Activated B cell treated with CpG ODN at 0.5 μM for 24 hours (primary cell): ENCODE measurements at places on chromosomes 7 and 10. TPM values are rescaled to one million over a fixed set of nuclear protein-coding genes. Genes with fewer than 3 reads are reported as not detected.

- peak; percentile 32 for DNase-seq
- no peak overlapping the region for H3K27ac ChIP-seq
- no peaks in the 10 kb centered on the region for H3K4me1 ChIP-seq
These were observed 113.4 kb downstream of the PTPN20 start for GRCh38 chr10:47024399-47025252.

- no peak overlapping the region for H3K27ac ChIP-seq
- H3K4me3 ChIP-seq: no peak overlapping the region
- no peaks in the 10 kb centered on the region for H3K27me3 ChIP-seq
- no peaks in the 10 kb centered on the region for H3K36me3 ChIP-seq
These were observed 62.9 kb downstream of the MGAM2 start for GRCh38 chr7:142174441-142174840.

GRCh38 chr7:27424231-27424630 lies 181.6 kb downstream of the EVX1 start:
- no peaks in the 10 kb centered on the region for H3K4me1 ChIP-seq
- H3K4me3 ChIP-seq: no peak overlapping the region
- no peak for DNase-seq
- no peaks in the 10 kb centered on the region for H3K36me3 ChIP-seq

- DNase-seq: no peak
- H3K36me3 ChIP-seq: no peaks in the 10 kb centered on the region
- no peak overlapping the region for H3K27ac ChIP-seq
- no peaks in the 10 kb centered on the region for H3K4me1 ChIP-seq
- H3K4me3 ChIP-seq: no peak overlapping the region
- H3K27me3 ChIP-seq: no peaks in the 10 kb centered on the region
These were observed 141.9 kb downstream of the DNAJB9 start for GRCh38 chr7:108711611-108712010.

DNA sequence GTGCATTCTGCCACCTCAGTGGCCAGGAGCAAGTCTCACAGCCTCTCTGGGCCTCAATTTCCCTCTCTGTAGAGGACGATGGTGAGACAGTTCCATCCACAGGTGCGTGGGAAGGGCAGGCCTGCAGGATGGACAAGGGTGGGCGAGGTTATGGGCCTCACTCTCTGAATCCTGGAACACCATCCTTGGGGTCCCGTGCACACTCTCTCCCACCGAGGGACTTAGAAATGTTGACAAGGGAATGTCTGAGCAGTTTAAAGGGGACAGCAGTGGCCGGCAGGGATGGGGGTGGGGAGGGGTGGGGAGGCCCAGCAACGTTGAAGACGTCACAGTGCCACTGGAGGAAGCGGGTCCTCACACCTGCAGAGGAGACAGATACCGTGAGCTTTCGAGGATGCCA lies 111.5 kb downstream of the FOXL3 start:
- peaks cover 9% of the 10 kb centered on the region for H3K27me3 ChIP-seq
- H3K4me3 ChIP-seq: no peak overlapping the region
- H3K27ac ChIP-seq: no peak overlapping the region
- no peaks in the 10 kb centered on the region for H3K4me1 ChIP-seq
- H3K36me3 ChIP-seq: peaks cover 8% of the 10 kb centered on the region

DNA sequence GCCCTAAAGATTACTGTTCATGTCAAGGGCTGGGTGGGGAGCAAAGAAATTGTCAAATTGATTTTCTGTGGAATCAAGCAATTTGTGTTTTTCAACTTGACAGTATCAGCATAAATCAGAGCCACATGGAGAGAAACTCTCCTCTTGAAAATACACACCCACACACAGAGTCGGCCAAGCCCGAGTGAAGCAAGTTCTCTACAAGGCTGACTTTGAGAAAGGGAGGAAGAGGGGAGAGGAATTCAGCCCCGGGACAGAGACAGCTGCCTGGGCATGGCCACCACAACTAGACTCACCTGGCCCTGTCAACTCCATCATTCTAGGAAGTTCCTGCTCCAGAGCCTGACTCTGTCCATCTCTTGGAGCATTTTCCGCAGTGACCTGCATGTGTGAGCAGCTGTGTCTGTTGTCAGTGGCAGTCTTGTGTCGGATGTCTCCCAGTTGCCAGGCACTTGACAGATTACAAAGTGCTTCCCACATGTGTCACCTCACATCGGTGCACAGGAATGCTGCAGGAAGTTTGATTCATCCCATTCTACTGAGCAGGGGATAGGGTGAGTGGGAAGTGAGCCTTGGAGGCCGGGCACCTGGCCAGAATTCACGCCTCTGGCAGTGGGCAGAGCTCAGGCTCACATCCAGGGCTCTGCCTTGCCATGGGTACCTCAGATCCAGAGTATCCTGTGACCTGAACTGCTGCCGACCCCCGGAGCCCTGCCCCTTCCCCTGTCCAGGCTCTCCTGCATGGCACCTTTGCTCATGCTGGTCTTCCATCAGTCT lies 37.9 kb downstream of the ADAM12 start:
- H3K4me3 ChIP-seq: no peak overlapping the region
- H3K4me1 ChIP-seq: no peaks in the 10 kb centered on the region
- DNase-seq: no peak
- no peak overlapping the region for H3K27ac ChIP-seq
- H3K36me3 ChIP-seq: no peaks in the 10 kb centered on the region
- H3K27me3 ChIP-seq: peaks cover 5% of the 10 kb centered on the region

DNA sequence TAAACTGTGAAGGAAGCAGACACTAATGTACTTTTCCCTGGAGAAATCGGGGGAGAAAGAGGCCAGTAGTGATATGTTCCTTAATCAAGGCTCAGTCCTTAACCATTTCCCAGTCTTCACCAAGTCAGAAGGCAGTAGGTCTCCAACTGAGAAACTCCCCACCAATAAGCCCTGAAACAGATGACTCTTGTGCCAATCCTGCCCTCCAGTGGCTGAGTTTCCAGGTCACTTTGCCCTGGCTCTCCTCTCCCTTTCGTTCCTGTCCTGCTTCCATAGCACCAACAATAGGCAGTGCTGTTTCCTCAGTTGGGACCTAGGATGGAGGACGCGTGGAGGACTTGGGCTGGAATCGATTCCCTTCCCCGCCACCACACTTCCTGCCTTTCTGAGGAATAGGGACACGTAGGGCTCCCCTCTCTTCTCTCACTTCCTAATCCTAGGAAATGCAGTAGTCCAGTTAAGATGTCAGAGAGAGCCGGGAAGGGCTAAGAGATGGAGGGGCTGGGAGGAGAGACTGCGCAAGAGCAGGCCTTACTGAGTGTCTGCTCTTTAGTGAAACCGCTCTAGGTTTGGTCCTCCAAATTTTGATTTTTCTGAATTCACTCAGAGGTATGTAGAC lies 23.4 kb downstream of the ATOH7 start:
- H3K36me3 ChIP-seq: no peaks in the 10 kb centered on the region
- no peak overlapping the region for H3K27ac ChIP-seq
- H3K27me3 ChIP-seq: peaks cover 9% of the 10 kb centered on the region
- no peak for DNase-seq
- no peaks in the 10 kb centered on the region for H3K4me1 ChIP-seq

The FAM24B gene
- total RNA-seq: 7.3 and 10.0 TPM in 2 replicates

The TLX1 gene
- not detected in 2 replicates for total RNA-seq

The IL15RA gene
- total RNA-seq: 19.1 and 19.8 TPM in 2 replicates

The BMPR1A gene
- 10.1 and 11.8 TPM in 2 replicates for total RNA-seq
